Natural killer cell (primary cell): ENCODE measurements at places on chromosomes 11 and 22. TPM values are rescaled to one million over a fixed set of nuclear protein-coding genes. Genes with fewer than 3 reads are reported as not detected.

The DMC1 gene
- 0.63 TPM for total RNA-seq

The SCGB1A1 gene
- total RNA-seq = not detected

GRCh38 chr11:42552786-42553185 is 759.0 kb upstream of the API5 start:
- DNase-seq = no peak

DNA sequence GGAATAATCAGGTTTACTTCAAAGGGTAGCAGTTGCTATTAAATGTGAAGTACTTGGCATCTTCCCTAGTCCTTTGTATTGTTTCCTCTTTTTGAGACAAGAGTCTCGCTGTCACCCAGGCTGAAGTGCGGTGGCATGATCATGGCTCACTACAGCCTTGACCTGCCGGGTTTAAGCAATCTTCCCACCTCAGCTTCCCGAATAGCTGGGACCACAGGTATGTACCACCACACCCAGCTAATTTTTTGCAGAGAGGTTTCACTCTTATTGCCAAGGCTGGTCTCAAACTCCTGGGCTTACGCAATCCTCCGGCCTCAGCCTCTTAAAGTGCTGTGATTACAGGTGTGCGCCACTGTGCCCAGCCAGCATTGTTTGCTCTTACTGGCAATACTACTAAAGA is 36.2 kb upstream of the RAPSN start:
- DNase-seq = no peak

DNA sequence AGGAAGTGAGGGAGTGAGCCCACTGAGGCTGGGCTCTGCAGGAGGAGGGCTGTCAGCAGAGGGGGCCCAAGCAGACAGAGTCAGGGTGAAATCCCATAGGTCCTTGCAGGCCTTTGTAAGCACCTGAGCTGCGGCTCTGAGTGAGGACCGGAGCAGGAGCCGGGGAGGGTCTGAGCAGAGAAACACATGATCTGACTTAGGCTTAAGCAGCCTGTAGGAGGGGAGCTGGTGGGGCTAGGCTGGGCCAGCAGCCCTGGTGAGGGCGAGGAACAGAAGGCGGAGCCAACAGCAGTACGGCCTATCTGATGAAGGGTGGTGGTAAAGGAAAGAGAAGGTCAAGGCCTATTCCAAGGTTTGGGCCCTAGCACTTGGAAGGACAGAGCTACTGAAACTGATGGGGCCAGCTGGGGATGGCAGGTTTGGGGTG is 26.9 kb upstream of the CBX7 start:
- DNase-seq = no peak
